ENCODE measurements at places on chromosomes 7 and 10.
A peak's percentile ranks its signal among the peaks of the same experiment; 100 is the strongest.

DNA sequence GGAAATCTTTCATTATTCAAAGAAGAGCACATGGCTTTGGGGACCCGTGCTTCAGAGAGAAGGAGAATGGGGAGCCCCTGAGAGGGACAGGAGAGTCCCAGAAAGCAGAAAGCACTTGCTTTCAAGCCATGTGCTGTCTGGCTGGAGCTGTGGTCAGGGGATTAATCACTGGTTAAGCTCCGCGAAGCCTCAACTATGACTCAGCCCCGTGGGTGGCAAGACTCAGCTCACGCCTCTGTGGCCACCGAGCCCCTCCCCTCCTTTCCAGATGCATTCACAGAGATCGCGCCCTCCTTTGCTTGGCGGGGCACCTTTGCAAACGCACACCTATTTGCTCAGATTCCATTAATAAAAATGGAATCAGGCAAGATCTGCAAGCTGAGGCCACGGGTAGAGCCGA lies 202.9 kb upstream of the TCERG1L start:
- H3K27ac ChIP-seq = no peak overlapping the region
- peaks cover 8% of the 10 kb centered on the region for H3K27me3 ChIP-seq
- no peaks in the 10 kb centered on the region for H3K36me3 ChIP-seq

DNA sequence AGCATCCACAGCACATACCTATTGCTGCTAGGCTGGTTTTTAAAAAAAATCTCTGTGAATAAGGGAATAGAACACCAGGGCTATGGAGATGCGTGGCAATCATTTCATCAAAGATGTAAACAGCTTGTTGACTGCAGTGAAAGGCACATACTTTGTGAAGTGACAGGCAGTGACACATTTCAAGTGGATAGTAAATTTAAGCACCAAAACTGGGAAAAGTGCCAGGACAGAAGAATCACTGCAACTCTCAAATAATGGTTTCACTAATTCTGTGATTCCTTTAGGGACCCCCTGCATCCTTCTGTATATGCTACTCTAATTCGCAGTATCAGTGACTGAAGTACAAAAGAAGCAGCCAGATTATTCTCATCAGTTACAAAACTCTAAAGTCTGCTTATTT lies 145.2 kb upstream of the KLF14 start:
- peaks cover 45% of the 10 kb centered on the region for H3K4me1 ChIP-seq
- peak overlapping the region; percentile 76 for H3K4me3 ChIP-seq
- H3K27ac ChIP-seq = peak overlapping the region; percentile 97
- H3K36me3 ChIP-seq = peaks cover 17% of the 10 kb centered on the region
- no peak for DNase-seq
- no peaks in the 10 kb centered on the region for H3K27me3 ChIP-seq

DNA sequence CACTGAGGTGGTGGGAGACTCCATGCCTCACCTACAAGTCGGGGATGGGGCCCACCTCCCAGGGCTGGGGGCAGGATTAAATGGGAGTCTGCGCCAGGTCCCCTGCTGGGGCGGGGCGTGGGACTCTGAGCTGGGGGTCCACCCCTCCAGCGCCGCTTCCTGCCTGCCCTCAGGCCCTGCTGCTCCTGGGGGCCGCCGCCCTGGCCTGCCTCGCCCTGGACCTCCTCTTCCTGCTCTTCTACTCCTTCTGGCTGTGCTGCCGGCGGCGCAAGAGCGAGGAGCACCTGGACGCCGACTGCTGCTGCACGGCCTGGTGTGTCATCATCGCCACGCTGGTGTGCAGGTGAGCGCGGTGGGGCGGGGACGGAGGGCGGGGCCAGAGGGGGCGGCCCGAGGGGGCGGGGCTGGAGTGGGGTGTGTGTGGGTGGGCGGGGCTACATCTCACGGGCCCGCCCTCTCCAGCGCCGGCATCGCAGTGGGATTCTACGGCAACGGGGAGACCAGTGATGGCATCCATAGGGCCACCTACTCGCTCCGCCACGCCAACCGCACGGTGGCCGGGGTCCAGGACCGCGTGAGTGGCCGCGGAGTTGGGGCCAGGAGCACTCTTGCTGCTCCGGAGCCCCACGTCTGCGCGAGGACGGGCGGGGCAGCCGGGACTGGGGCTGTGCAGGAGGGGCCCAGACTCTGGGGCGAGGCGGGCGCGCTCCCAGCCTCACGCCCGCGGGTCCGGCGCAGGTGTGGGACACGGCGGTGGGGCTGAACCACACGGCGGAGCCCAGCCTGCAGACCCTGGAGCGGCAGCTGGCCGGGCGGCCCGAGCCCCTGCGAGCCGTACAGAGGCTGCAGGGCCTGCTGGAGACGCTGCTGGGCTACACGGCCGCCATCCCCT lies 15.1 kb downstream of the TTYH3 start:
- no peak overlapping the region for H3K27ac ChIP-seq
- H3K27me3 ChIP-seq = no peaks in the 10 kb centered on the region
- no peaks in the 10 kb centered on the region for H3K36me3 ChIP-seq
- peaks cover 8% of the 10 kb centered on the region for H3K4me1 ChIP-seq
- DNase-seq = no peak
- no peak overlapping the region for H3K4me3 ChIP-seq

GRCh38 chr10:126294451-126294850 lies 93.8 kb downstream of the ADAM12 start:
- no peaks in the 10 kb centered on the region for H3K27me3 ChIP-seq
- H3K4me1 ChIP-seq = peaks cover 5% of the 10 kb centered on the region
- no peak for DNase-seq
- no peak overlapping the region for H3K27ac ChIP-seq
- H3K4me3 ChIP-seq = no peak overlapping the region
- peaks cover 3% of the 10 kb centered on the region for H3K36me3 ChIP-seq

GRCh38 chr10:116097239-116097784 lies 175.7 kb downstream of the GFRA1 start:
- no peak overlapping the region for H3K4me3 ChIP-seq
- H3K4me1 ChIP-seq = no peaks in the 10 kb centered on the region
- no peak for DNase-seq
- H3K36me3 ChIP-seq = no peaks in the 10 kb centered on the region
- H3K27me3 ChIP-seq = no peaks in the 10 kb centered on the region
- H3K27ac ChIP-seq = no peak overlapping the region

- H3K27ac ChIP-seq = no peak overlapping the region
- no peak for DNase-seq
- peak overlapping the region; percentile 22 for H3K4me3 ChIP-seq
- peaks cover 2% of the 10 kb centered on the region for H3K4me1 ChIP-seq
Observed at GRCh38 chr7:66504131-66504530, 124.5 kb upstream of the KCTD7 start.

GRCh38 chr7:5564894-5565293 lies 141.3 kb upstream of the TNRC18 start:
- H3K36me3 ChIP-seq = no peaks in the 10 kb centered on the region
- H3K27me3 ChIP-seq = no peaks in the 10 kb centered on the region
- H3K27ac ChIP-seq = no peak overlapping the region
- H3K4me3 ChIP-seq = no peak overlapping the region
- DNase-seq = no peak

DNA sequence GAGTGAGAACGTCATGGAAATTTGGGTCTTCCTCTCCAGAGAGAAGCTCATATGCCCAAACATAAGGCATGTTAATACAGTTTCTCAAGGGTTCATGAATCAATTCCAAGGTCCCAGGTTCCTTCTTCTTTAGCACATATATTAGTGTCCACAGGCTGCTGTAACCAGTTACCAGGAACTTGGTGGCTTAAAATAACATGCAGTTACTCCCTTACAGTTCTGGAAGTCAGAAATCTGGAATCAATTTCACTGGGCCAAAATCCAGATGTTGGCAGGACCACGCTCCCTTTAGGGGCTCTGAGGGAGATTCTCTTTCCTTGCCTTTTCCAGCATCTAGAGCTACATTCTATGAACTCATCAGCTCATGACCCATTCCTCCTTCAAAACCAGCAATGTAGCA lies 64.8 kb downstream of the MRC1 start:
- peaks cover 11% of the 10 kb centered on the region for H3K27me3 ChIP-seq
- no peak for DNase-seq
- H3K4me3 ChIP-seq = no peak overlapping the region
- H3K27ac ChIP-seq = no peak overlapping the region
- H3K4me1 ChIP-seq = peaks cover 7% of the 10 kb centered on the region

- H3K36me3 ChIP-seq = no peaks in the 10 kb centered on the region
- no peak overlapping the region for H3K4me3 ChIP-seq
- H3K27me3 ChIP-seq = no peaks in the 10 kb centered on the region
Observed at GRCh38 chr7:47521011-47521795, 60.7 kb downstream of the TNS3 start.

- DNase-seq = no peak
- H3K27ac ChIP-seq = no peak overlapping the region
- no peak overlapping the region for H3K4me3 ChIP-seq
- H3K27me3 ChIP-seq = no peaks in the 10 kb centered on the region
- no peaks in the 10 kb centered on the region for H3K36me3 ChIP-seq
Observed at GRCh38 chr7:79465551-79465950, 12.1 kb upstream of the MAGI2 start.

DNA sequence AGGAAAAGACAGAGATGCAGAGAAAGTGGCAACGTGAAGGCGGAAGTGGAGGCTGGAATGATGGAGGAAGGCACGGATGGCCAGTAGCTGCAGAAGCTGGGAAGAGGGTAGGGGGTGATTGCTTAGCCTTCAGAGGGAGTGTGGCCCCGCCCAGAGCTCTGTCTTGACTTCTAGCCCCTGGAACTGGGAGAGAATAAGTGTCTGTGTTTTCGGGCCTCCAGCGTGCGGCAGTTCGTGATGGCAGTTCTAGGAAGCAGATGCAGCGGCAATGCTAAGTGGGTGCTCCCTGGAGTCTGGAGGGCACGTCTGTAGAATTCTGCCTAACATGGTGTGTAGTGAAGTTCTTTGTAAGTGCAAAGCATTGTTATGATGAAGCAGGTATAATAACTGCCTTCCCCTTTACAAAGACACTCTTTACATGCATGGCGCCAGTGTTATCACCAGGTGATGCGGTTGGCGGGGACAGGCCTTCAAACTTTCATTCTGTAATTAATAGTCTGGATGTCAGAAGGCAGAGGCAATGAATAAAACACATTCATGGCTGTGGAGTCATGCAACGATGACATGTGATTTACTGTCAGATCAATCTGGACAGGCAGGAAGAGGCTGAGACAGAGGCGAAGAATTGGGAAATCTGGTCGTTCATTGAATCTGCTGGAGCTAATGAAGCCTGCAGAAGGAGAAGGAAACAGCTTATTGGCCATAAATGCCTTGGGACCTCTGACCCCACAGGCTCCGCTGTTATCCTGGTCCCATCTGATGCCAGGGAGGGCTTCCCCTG lies 228.6 kb downstream of the GLRX3 start:
- DNase-seq = no peak
- no peak overlapping the region for H3K4me3 ChIP-seq

DNA sequence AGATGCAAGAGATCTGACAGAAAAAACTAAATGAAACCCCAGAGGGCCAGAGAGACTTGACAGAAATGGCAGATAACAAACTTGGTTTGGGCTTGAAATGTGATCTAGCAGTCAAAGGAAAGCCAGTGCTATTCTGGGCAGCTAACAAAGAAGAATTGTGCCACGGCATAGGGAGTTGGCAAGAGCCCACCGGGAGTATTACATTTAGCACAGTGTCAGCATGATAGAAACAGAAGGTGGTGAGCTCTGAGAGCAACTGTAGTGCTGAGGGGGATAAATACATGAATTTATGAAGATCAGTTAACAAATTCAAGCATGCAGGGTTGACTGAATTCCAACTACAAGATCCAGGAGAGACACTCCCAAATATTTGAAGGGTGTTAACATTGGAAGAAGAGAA lies 91.1 kb downstream of the AHCYL2 start:
- H3K27me3 ChIP-seq = no peaks in the 10 kb centered on the region
- no peak overlapping the region for H3K27ac ChIP-seq
- H3K4me1 ChIP-seq = peaks cover 14% of the 10 kb centered on the region
- peaks cover 8% of the 10 kb centered on the region for H3K36me3 ChIP-seq
- no peak for DNase-seq

DNA sequence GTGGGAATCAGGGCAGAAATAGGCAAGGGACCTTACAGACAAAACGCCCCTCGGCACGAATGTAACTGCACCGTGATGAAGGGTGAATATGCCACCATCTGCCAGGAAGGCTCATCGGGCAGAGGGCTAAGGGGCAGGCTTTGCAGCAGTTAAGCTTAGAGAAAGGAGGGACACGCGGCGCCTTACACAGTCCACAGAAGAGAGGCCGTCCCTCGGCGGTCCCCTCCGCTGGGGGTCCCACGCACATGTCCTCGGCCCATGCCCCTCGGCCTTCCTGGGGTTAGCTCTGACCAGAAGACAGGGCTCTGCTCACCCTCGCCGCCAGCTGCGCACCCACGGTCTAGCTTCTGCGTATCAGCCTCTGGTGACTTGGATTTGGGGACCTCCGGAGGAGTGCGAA lies 141.1 kb downstream of the DYNC2I1 start:
- H3K27ac ChIP-seq = no peak overlapping the region
- no peak for DNase-seq
- no peaks in the 10 kb centered on the region for H3K4me1 ChIP-seq
- no peaks in the 10 kb centered on the region for H3K36me3 ChIP-seq
- peak overlapping the region; percentile 58 for H3K4me3 ChIP-seq

DNA sequence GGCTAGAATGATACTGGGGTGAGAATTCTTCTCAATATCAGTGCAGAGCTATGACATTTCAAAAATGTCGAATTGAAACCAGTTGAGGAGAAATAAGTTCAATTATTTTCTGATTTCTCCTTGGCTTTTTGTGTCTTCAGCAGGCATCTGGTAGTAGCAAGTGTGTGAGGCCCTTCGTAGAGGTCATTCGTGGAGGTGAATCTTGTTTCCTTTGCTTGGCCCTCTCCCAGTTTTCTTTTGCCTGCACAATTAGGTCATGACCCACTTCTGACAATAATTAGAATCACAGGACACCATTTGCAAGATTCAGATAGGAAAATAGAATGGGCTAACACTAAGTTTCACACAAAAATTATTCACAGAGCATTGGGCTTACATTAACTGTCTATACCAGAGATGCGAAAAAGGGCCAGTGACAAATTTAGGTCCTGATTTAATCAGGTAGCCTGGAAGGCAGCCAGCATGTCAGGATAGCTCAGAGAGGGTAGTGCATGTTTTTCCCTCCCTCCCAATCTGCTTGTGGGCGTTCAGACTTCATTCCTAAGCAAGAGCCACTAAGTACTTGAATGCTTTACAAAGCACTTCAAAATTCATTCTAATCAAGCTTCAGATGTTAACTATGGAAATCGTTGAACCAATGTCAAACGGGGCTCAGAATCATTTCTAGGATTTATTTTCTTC lies 24.0 kb upstream of the A1CF start:
- no peak overlapping the region for H3K4me3 ChIP-seq
- no peak overlapping the region for H3K27ac ChIP-seq
- no peaks in the 10 kb centered on the region for H3K27me3 ChIP-seq
- no peaks in the 10 kb centered on the region for H3K36me3 ChIP-seq
- H3K4me1 ChIP-seq = no peaks in the 10 kb centered on the region
- no peak for DNase-seq

GRCh38 chr10:121087129-121087528 lies 236.0 kb downstream of the WDR11 start:
- H3K36me3 ChIP-seq = no peaks in the 10 kb centered on the region
- H3K4me1 ChIP-seq = no peaks in the 10 kb centered on the region

Measured in T-helper 17 cell (primary cell).